ENCODE measurements at places on chromosomes 4 and X. TPM values are rescaled to one million over a fixed set of nuclear protein-coding genes. Genes with fewer than 3 reads are reported as not detected.

DNA sequence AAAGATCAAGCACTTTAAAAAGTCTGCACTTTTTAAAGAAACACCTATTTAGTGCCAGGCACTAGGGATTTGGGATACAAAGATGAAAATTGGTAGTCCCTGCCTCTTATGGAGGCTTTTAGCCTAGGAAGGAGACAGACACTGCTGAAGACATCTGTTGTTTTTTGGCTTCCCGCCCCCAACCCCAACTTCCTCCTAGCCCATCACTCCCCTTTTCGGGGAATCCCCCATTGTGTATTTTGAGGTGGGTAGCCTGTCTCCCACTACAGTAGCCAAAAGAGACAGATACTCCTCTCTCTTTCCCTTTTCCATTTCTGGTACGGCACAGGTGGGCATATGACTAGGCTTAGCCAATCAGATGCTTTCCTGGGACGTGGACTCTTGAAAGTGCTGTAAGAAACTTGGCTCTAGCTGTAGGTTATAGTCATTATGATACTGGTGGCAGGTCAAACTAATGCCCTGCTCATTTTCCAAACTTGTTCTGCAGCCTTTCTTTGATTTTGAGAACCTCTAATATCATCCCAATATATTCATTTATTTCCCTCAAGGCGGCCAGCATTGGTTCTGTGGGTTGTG lies 194.6 kb upstream of the RBPJ start:
- no peaks in the 10 kb centered on the region for H3K36me3 ChIP-seq
- DNase-seq = no peak
- H3K27ac ChIP-seq = no peak overlapping the region
- H3K4me1 ChIP-seq = peaks cover 2% of the 10 kb centered on the region
- H3K27me3 ChIP-seq = no peaks in the 10 kb centered on the region
- H3K4me3 ChIP-seq = no peak overlapping the region

Gene PLK4
- total RNA-seq = 66.5 TPM

Gene SHROOM4
- total RNA-seq = 6.8 TPM

- H3K27me3 ChIP-seq = no peaks in the 10 kb centered on the region
- no peaks in the 10 kb centered on the region for H3K36me3 ChIP-seq
Measured at GRCh38 chr4:164772076-164772475, 18.1 kb downstream of the SMIM31 start.

Gene ZCCHC18
- total RNA-seq = 1.2 TPM

GRCh38 chr4:112748352-112748878 lies 111.5 kb downstream of the LARP7 start:
- no peaks in the 10 kb centered on the region for H3K27me3 ChIP-seq
- H3K36me3 ChIP-seq = no peaks in the 10 kb centered on the region
- peak; percentile 36 for DNase-seq
- H3K4me3 ChIP-seq = no peak overlapping the region

GRCh38 chrX:47515941-47516665 lies 33.1 kb upstream of the ZNF41 start:
- no peaks in the 10 kb centered on the region for H3K27me3 ChIP-seq
- DNase-seq = no peak
- H3K4me3 ChIP-seq = no peak overlapping the region
- H3K27ac ChIP-seq = no peak overlapping the region

DNA sequence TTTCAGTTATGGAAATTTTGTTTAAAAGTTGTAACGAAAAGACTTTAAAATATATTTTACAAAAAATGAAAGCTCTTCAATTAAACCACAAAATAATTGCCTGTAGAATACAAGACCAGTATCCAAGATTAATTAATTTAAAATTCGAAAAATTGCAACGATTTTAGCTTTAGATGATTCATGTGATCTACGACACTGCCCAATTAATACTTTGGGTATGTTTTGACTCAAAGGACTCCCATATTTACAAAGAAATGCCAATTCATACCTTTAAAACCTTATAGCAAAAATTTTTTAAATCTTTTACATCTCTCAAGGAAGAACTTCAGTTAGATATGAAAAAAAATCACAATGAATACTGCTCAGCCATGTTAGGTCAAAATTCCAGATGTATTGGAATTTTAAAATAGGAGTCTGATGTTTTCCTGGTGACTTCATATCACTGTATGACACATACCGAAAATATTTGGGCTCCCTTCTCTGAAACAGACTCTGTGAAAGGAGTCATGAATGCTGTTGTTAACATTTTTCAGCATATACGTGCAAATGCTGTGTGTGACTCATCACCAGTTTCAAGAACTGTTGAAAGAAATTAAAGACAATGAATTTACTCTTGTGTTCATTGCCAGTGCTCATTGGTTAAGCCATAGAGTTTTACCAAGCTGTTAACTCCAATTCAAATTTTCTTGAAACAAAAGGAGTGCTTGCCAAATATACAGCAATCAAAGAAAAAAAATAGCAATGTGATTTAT lies 13.8 kb upstream of the SMS start:
- no peak overlapping the region for H3K4me3 ChIP-seq
- peak; percentile 61 for DNase-seq
- H3K27me3 ChIP-seq = no peaks in the 10 kb centered on the region
- no peaks in the 10 kb centered on the region for H3K36me3 ChIP-seq
- peak overlapping the region; percentile 72 for H3K27ac ChIP-seq

GRCh38 chr4:67522851-67523671 lies 22.2 kb downstream of the CENPC start:
- DNase-seq = no peak
- peaks cover 13% of the 10 kb centered on the region for H3K4me1 ChIP-seq
- H3K4me3 ChIP-seq = no peak overlapping the region
- no peaks in the 10 kb centered on the region for H3K27me3 ChIP-seq
- peaks cover 37% of the 10 kb centered on the region for H3K36me3 ChIP-seq
- H3K27ac ChIP-seq = no peak overlapping the region

GRCh38 chrX:30858098-30858497 lies 31.0 kb downstream of the TAB3 start:
- H3K27ac ChIP-seq = no peak overlapping the region
- H3K27me3 ChIP-seq = no peaks in the 10 kb centered on the region
- no peak for DNase-seq
- no peak overlapping the region for H3K4me3 ChIP-seq

- no peaks in the 10 kb centered on the region for H3K4me1 ChIP-seq
- peak; percentile 14 for DNase-seq
- no peak overlapping the region for H3K27ac ChIP-seq
Measured at GRCh38 chrX:153592966-153593688, 5.8 kb downstream of the CCNQ start.

GRCh38 chr4:118351851-118352827 lies 664 bp downstream of the PRSS12 start:
- DNase-seq = peak; percentile 45
- peak overlapping the region; percentile 74 for H3K4me3 ChIP-seq
- no peaks in the 10 kb centered on the region for H3K36me3 ChIP-seq
- H3K27ac ChIP-seq = peak overlapping the region; percentile 48
- H3K27me3 ChIP-seq = no peaks in the 10 kb centered on the region
- H3K4me1 ChIP-seq = 0 out of 2 replicates have a peak, but pooled peaks cover 3% of the 10 kb centered on the region
